ENCODE measurements at places on chromosomes 12 and 14.

GRCh38 chr12:64528616-64529015 is 76.7 kb downstream of the TBK1 start:
- no peak for DNase-seq

- DNase-seq = no peak
Observed at GRCh38 chr12:113826805-113827538, 139.2 kb downstream of the RBM19 start.

DNA sequence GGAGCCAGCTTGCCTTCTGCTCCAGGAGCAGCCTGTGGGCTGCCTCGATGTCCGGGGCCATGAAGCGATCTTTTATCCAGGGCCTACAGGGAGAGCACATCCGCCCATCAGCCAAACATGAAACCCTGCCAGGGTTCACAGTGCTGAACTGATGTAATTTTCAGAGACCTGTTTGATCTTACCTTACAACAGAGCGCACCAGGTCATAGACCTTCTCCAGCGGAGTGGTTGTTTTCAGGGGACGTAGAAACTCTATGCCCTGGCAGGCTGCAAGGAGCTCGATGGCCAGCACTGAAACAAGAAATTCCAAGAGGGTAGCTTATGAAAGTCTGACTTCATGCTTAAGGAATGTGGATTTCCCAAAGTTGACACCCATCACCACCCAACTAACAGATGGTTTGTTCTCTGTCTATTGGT is 19.7 kb downstream of the HAL start:
- no peak for DNase-seq

DNA sequence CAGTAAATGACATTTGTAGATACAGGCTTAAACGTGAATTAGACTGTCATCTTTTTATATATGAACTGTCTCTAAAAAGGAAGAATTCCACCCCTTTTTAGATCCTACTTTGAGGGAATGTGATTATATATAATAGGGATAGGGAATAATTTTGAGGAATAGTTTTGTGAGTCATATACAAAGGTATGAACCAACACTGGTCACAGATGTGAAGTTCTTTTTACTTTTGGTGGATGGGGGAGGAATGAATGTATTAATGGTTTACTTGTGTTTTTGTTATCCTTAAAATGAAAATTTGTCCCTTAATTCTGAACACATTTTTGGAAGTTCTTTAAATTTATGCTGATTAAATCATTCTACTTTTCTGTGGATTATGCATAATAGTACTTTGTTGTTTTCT is 30.4 kb downstream of the FRS2 start:
- no peak for DNase-seq

GRCh38 chr12:132158677-132159554 is 14.7 kb downstream of the NOC4L start:
- no peak for DNase-seq

DNA sequence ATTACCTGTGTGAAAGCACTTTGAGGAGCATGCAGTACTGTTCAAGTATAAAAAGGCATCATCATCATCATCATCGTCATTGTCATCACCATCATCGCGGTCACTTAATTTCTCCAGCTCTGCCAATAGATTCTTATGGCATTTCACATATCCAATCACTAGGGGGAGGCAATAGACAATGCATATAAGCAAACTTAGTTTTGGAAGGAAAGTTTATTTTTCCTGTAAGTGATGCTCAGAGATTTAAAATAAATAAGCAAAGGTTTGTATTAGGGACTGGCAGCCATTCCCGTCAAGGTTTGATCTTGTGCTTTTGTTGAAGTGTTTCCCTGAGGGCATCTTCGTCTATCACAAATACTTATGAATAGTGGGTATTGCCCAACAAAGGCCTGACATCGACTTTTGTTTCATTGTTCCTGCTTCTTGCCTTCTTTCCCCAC is 127.4 kb downstream of the KTN1 start:
- DNase-seq = no peak

Data from activated CD8-positive, alpha-beta memory T cell treated with anti-CD3 and anti-CD28 coated beads for 4 hours (primary cell).